Stimulated activated CD8-positive, alpha-beta memory T cell treated with anti-CD3 and anti-CD28 coated beads, Interleukin-7, amount 100 ng/mL, for 1 hour (primary cell): ENCODE measurements at places on chromosomes 4 and X.

DNA sequence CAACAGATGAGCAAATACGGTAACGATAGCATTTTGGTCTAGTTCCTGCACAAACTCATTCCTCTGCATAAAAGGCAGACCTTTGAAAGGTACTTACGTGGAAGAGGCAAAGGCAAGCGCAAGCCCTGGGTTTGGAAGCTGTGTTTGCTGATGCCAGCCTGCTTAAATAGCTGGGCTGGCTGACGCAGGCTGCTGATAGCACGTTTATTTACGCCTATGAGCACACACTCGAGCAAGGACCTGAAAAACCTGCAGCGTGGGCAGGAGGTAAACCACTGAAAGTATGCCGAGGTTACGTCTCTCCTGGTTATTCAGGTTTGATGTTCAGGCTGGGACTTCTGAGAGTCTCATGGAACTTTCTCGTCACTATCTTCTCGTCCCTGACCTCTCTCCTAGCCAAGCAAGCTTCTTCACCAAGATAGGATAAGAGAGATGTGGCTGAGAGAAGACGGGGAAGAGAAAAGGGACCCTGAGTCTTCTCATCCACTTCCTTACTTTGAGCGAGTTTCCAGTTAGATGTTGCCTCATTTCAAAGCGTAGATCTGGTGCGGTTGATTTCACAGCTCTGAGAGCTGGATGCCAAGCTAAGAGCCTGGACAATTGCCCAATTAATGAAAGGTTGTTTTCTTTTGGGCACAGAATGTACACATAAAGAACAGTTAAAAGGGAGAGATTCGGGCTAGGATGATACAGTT, at the start of gene HOPX:
Gene HOPX (minus strand): TSS at position 139 of the 695 bp plus-strand sequence. CDS start 23,480 bp downstream, outside the sequence.
- DNase-seq: no peak

GRCh38 chr4:113410686-113411085, 350.9 kb downstream of the CAMK2D start:
- no peak for DNase-seq

GRCh38 chrX:111353793-111354192, 58.2 kb downstream of the DCX start:
- DNase-seq: no peak

DNA sequence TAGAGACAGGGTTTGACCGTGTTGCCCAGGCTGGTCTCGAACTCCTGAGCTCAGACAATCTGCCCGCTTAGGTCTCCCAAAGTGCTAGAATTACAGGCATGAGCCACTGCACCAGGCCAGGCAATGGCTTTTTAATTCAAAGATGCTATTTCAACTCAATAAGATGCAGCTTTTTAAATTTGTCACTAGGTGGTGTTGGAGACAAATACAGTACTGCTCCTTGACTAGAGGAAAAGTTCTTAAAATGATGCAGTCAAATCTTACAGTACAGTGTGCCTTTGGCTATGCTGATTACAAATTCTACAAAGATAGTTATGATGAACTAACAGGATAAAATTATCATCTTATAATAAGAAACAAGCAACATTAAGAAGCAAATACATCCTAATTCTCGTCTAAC, 441.1 kb downstream of the KCNIP4 start:
- no peak for DNase-seq

DNA sequence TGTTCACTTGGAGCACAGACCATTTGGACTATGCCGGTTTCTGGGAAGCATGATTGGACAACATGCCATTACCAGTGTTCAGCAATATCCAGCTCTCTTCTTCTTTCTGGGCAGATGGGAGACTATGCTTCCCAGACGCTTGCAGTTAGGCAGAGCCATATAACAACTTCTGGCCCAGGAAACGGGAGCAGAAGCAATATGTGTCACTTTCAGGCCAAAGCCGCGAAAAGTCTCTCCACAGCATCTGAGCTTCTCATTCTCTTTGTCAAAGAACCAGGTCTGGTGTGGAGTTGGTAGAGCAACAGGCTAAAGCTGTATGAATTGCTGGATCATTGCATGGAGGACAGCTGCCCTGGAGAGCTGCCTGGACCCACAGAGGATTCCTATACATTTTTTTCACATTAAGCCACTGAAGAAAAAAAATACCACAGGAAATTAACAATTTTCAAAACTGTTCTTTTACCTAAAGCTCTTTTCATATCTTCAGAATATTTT, 131.4 kb upstream of the FRG1 start:
- no peak for DNase-seq

- DNase-seq: no peak
These were observed 519.5 kb downstream of the FGF13 start for GRCh38 chrX:138191998-138192397.

DNA sequence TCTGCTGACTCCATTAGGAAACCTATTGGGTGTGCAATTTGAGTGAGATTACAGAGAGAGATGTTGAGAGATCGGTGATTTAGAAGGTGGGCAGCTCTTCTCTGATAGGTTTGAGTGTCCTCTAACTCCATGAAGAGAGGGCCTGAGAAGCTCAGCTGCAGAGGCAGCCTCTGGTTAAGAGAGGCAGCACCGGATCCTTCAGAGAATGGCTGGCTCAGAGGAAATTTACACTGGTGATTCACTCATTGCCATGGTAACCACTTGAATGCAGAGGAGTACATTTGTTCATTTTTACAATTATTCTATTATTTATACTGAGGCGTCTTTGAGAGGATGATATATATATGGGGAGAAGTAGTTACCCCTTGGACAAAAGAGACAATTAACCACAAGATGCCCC, 171.7 kb downstream of the PDGFRA start:
- no peak for DNase-seq

GRCh38 chr4:29805245-29805644, 914.9 kb upstream of the PCDH7 start:
- DNase-seq: no peak

GRCh38 chrX:155767876-155768769, 113.0 kb upstream of the VAMP7 start:
- DNase-seq: no peak

- DNase-seq: no peak
These were observed 14.6 kb downstream of the APBB2 start for GRCh38 chr4:41199788-41200187.

DNA sequence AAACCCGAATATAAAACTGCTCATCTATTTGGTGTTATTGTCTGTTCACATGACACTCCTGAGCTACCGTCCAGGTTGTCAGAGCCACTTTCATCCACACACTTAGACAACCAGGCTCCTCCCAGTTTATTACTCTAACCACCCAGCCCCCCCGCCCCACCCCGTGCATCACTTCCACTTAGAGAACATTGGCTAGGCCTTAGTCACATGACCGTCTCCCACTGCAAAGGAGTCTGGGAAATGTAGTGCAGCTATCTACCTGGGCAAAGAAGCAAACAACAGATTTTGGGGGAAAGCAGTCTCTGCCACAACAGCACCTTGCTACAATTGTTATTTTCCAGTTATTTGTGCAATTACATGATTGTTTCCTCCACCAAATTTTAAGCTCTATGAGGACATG, 57.6 kb upstream of the RBPJ start:
- DNase-seq: no peak

DNA sequence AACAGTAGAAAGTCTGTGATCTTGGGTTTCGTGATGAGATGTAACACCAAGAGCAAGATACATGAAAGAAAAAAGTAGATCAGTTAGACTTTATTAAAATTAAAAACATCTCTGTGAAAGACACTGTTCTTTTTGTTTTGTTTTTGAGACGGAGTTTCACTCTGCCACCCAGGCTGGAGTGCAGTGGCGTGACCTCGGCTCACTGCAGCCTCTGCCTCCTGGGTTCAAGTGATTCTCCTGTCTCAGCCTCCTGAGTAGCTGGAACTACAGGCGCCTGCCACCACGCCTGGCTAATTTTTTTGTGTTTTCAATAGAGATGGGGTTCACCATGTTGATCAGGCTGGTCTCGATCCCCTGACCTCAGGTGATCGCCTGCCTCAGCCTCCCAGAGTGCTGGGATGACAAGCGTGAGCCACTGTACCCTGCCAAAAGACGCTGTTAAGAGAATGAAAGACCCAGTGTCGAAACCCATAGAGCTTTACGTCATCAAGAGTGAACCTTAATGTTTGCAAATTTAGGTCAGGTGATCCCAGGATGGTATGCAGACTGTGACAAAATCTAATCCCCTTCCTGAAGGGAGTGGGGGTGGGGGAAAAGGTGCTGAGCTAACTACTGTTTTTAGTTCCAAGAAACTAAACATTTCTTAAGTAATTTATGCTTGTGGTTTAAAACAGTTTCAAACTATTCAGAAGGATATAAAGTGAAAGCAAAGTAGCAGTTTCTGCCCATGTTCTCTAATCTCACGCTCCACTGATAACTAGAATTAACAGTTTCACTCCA, 8.0 kb downstream of the OFD1 start:
- DNase-seq: no peak

DNA sequence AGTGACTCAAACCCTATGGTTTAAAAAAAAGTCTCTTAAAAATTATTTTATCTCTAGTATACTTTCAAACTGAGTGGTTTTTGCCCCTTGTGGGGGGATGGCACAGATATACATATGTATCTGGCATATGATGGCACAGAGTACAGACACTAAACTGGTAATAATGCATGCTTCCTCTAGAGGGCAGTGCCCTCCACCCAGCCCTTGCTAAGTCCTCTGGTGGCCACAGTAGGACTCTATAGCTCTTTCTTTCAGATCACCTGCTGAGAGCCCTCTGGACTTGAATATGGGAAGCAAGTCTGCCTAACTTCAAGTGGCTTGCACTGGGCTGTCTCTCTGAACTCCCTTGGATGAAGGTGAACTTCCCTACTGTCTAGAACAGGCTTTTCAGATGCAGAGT, 66.3 kb downstream of the TSPAN7 start:
- no peak for DNase-seq

- no peak for DNase-seq
These were observed 29.9 kb downstream of the BOD1L1 start for GRCh38 chr4:13597604-13598003.

DNA sequence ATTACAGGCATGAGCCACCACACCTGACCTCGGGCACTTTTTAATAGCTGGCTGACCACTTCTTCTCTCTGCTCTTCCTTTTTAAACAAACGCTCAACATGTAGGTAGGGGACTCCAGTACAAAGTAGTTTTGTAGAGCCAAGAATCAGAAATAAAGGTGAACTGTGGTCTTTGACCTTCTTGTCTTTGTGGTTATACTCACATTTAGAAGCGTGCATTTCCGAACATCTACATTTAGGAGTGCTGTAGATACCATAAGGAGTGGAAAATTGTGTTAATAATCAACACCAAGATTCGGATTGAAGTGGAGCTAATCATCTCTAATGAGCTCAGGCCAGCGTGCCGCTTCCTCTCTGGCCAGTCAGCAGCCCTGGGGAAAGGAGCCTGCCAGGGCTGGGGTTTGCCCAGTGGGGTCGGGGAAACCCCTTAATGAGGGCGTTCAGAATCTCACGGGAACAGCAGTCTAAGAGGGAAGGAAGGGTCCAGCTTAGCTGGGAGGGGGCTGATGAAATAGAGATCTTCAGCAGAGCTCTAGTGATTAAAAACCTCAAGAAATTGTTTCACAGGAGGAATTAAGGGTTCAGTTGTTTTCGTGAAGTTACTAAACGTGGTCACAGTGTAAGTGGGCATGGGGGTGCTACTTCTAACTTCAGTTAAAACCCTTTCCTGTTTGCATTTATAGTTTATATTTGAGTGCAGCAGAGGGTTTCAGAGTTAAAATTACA, 81.2 kb downstream of the GAB1 start:
- DNase-seq: no peak

DNA sequence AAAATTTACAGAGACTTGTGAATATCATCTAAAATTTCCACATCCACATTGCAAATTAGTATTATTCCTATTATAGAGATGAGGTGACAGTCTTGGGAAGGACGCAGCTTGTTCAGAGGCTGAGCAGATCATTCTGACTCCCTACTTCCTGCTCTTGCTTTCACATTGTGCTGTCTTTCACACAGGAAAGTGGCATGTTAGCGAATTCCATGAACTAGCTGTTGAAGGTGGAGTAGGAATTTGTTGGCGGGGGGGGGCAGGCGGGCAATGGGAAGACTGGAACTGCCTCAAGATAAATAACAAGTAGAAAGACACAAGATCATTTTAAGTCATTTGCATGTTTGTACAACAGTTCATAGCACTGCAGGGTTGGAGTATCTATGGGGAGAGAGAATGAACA, 2.3 kb downstream of the PF4V1 start:
- no peak for DNase-seq

DNA sequence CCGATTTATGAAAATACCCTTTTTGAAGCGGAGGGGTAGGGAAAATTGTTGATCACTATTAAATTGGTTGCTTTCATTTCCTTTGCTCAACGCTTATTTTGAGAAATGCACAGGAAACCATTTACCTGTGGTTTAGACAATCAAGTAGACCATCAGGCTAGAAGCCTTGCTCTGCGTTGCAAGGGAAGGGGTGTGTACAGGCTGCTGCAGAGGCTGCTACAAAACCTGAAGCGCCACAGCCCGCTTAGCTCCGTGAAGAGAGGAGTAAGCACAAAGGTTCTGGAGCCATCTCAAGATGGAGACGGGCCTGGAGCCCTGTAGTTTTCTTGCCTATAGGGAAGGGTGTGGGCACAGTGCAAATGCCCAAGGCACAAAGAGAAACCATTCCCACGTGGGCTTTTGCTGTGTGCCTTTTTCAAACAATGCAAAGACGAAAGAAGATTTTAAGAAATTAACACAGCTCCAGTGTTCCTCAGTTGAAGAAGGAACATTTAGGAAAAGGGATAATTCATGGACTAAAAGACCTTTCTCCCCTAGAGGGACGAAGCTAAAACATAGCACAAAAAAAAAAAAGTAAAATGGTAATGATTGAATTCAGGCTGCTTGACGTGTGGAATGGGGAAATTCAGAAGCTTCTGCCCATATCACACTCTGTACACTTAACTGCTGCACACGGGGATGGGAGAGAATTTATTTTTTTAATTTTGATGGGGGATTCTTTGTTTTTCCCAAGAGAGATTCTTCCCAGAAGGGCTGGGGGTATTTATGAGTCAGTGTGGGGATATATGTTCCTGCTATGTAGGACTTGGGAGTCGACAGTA, 3.5 kb downstream of the TMSB4X start:
- no peak for DNase-seq

DNA sequence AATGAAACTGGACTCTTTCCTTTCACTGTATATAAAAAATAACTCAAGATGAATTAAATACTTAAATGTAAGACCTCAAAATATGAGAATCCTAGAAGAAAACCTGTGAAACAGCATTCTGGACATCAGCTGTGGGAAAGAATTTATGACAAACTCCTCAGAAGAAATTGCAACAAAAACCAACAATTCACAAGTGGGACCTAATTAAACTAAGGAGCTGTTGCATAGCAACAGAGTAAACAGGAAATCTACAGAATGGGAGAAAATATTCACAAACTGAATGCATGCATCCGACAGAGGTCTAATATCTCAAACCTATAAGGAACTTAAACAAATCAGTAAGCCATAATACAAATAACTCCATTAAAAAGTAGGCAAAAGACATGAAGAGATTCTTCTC, 851.7 kb upstream of the PCDH10 start:
- DNase-seq: no peak
